Activated CD4-positive, alpha-beta T cell treated with anti-CD3 and anti-CD28 coated beads for 24 hours (primary cell): ENCODE measurements at places on chromosomes 1 and 21.

GRCh38 chr1:9649769-9650168 is 1.8 kb upstream of the PIK3CD start:
- DNase-seq: no peak

- no peak for DNase-seq
These were observed 10.7 kb upstream of the COL16A1 start for GRCh38 chr1:31714442-31715086.

DNA sequence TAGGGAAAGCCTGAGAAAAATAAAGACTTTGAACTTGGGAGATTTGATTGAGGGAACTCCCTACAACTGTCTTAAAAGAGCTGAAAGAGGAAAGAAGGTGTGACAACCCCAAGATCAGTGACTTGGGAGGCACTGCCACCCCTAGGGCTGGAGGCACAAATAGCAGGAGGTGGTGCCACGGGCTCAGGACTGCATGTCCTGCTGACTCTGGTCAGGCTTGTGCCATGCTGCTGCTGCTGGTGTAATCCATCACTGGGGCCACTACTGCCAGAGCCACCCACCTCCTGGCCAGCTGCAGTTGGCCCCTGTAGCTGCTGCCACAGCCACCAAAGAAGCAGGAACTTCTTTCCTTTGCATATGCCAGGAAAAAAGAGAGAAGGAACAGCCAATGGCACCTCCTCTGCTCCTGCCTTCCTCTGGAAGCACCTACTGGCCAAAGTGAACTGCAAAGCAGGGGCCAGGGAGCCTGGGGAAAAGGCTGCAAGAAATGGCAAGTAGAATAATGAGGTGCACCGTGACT is 730.3 kb downstream of the PTPRU start:
- no peak for DNase-seq

- no peak for DNase-seq
These were observed 57.9 kb upstream of the SLC5A9 start for GRCh38 chr1:48164571-48164970.

DNA sequence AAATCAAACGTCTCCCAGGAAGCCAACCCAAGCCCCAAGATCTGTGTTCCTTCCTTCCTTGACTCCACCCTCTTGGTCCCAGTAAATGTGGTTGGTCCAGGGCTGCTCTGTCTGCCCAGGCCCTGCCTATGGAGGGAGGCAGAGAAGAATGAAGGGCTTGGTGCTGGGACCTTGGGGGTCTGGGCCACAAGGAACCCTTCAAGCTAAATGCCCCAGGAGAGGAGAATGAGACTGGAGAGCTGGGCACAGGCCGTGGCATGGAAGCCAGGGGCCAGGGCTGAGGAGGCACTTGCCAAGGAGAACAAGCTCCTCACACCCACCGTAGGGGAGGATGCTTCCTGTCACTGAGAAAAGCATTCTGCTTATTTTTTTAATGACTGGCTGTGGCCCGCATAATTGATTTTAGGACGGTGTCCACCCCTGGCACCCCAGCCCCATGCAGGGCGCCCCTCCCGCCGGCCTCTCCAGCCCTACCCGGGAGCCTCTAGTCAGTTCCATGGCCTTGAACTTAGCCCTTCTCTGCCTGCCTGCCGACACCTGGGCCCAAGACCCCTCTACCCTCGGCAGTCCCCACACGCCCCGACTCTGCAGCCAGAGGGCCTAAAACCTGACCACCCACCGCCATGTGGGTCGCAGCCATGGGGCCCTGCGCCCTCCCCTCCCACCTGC is 889 bp downstream of the CLEC20A start:
- no peak for DNase-seq

DNA sequence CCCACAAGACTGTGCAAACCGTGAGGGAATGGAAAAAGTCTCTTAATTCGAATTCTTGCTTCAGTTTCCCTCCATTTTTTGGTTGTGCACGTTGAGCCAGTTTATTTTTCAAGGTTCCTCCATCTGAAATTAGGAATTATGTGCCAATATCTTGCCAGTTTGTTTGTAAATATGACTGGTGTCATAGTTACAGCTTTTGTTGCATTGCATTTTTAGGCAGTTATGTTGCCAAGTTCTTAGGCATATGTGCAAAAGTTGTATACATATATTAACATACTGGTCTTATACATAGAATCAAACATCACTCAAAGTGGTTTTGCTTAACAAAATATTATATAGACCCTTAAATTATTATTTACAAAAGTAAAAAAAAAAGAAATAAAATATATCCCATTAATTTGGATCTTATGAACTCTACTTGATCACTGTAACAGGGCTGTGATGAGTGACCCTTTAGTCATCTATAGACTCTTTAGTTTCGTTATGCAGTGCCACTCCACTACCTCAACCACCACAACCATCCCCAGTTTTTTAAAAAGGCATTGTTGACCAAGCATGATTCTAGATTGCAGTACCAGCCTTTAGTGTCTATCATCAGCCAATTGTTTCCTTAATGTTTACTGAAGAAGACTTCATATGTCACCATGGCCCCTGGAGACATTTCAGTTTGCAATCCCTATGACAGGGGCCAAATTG is 20.9 kb upstream of the DYNLT5 start:
- DNase-seq: no peak

DNA sequence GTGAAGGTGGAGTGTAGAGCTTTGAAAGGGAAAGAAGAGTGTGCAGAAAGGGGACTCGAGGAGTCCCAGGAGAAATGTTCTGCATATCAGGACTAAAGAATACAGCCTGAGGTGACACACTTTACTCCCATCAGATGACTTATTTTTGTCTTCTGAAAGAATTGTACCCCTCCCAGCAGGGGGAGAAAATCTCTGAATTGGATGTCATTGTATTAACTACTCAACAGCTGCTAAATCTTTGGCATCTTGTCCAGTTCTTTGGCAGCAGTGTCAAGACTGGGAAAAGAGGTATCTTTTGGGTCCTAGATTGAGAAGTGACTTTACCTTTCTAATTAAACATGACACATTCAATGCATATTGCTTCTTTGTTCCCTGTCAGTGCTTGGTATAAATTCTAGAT is 18.9 kb downstream of the UBE4B start:
- DNase-seq: no peak

DNA sequence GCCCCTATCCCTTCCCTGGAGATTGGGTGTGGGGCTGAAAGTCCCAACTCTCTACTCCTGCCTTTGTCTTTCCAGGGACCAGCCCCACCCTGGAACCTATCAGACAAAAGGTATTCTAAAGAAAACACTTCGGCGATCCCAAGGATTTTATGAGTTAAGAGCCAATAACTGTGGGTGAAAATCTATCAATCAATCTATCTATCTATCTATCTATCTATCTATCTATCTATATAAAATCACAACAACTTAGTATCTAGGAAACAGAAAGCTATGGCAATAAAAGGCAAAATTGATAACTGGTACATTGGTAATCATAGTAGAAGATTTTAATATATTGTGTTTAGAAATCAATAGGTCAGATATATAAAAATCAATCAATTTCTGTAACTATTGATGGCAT is 22.9 kb downstream of the TRIM11 start:
- no peak for DNase-seq

GRCh38 chr21:18161841-18162240 is 82.8 kb upstream of the CHODL start:
- no peak for DNase-seq

DNA sequence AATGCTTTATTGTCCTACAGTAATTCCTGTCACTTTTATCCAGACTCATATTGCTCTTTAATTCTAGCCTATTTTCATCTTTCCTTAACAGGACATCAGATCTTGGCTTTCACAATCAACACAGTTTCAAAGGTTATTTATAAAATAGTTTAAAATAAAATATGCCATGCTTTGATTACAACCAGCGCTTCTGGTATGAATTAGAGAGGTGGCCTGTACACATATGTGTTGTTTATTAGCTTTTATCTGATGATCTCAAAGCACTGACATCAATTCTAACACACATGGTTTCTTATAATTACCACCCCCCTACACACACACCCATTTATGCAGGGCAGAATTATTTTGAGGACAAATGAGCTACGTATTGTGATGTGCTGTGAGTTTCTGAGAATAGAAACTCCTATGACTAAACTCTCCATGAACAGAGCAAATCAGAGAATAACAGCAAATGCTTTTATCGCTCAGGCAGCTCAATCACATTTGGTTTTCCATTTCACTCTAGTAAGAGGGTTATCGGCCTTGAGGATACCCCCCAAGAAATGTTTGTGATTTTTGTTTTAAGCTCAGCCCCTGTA is 18.0 kb downstream of the CD247 start:
- DNase-seq: no peak

GRCh38 chr1:65844821-65845534 is 52.3 kb downstream of the PDE4B start:
- no peak for DNase-seq

GRCh38 chr21:35400233-35400939 is 351.3 kb upstream of the RUNX1 start:
- DNase-seq: no peak

GRCh38 chr1:14970115-14970798 is 183.3 kb upstream of the TMEM51 start:
- peak; percentile 13 for DNase-seq

DNA sequence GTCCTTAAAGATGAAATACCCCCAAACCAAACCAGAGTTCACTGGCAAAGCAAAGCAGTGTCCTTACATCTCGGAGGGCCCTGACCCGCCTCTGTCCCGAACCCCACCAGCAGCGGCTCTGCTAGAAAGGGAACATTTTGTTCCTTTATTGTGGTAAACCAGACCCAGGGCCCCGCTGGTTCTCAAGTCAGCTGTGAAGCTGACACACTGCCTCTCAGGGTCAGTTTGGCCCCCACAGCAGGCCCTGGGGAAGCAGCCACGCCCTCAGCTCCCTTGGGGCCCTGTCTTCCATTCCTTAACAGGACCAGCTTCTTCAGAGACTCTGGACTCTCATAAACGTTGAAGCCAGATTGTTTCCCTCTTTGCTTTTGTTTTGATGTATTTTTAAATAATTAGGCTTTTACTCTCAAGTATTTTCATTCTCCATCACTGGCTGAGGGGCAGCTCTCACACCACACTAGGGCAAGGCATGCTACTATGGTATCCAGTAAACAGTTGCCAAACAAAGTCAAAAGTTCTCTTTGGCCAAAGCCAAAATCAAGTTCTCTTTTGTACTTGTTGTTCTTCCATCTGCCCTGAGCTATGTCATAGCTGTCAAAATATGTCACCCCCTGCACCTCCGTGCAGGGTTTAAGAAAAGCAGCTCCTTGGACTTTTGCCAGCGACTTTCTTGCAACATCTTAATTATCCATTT is 61.1 kb upstream of the ANGPTL1 start:
- no peak for DNase-seq

GRCh38 chr1:41509270-41509671 is 24.8 kb upstream of the EDN2 start:
- DNase-seq: no peak

- no peak for DNase-seq
These were observed 8.1 kb upstream of the KHDRBS1 start for GRCh38 chr1:32005522-32005921.

DNA sequence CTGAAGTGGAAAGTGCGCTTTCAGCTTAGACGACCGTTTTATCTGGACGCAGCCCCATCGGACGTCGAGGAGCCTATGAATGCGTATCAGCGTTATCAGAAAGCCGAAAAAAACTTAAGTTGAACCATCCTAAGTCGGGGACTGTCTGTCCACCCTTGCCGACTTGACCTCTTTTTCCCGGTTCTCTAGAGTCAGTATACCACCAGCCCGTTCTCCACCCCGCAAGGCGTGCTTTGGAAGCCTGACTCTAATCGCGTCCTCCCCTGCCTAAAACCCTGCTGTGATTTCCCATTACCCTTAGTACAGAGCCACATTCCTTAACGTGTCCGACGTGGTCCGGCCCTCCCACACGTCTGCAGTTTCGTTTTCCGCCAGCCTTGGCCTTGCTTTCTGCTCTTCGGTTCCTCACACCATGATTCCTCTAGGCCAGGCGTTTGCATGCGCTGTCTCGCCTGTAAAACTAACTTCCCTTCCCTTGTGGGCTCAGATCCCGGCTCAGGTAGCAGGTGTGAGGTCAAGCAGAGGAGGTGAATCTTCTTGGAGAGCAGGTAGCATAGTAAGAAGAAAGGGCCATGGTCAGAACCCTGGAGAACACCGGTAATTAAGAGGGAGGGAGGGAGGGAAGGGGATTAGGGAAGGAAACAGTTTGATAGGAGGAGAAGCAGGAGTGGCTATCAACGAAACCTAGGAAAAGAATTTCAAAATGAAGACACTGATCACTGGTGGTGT is 865 bp downstream of the ADPRS start:
- DNase-seq: no peak

GRCh38 chr1:68230901-68231626 is 1.3 kb downstream of the WLS start:
- no peak for DNase-seq

DNA sequence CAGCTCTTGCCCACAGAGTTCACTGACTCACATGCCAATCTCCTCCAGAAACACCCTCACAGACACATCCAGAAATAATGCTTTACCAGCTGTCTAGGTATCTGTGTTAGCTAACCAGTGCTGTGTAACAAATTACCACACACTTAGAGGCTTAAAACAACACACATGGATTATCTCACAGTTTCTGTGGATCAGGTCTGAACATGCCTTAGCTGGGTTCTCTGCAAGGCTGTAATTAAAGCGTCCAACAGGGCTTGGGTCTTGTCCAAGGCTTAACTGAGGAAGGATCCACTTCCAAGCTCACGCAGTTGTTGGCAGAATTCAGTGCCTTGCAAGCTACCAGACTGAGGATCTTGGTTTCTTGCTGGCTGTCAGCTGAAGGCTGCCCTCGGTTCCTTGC is 92.5 kb upstream of the RGS4 start:
- no peak for DNase-seq

DNA sequence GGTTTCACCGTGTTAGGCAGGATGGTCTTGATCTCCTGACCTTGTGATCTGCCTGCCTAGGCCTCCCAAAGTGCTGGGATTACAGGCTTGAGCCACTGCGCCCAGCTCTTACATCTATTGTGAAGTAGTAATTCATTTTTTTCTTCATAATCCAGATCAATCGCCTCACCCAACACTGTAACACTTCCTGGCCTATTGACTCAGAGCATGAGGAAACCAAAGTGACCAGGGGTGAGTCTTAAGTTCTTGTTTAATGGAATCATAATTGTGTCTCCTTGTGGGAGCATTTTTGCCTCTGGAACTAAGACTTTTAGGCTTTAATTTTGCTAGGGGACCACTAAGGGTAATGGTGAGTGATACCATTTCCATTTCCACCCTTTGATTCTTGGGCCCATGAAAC is 27.4 kb downstream of the TNFSF18 start:
- DNase-seq: no peak

DNA sequence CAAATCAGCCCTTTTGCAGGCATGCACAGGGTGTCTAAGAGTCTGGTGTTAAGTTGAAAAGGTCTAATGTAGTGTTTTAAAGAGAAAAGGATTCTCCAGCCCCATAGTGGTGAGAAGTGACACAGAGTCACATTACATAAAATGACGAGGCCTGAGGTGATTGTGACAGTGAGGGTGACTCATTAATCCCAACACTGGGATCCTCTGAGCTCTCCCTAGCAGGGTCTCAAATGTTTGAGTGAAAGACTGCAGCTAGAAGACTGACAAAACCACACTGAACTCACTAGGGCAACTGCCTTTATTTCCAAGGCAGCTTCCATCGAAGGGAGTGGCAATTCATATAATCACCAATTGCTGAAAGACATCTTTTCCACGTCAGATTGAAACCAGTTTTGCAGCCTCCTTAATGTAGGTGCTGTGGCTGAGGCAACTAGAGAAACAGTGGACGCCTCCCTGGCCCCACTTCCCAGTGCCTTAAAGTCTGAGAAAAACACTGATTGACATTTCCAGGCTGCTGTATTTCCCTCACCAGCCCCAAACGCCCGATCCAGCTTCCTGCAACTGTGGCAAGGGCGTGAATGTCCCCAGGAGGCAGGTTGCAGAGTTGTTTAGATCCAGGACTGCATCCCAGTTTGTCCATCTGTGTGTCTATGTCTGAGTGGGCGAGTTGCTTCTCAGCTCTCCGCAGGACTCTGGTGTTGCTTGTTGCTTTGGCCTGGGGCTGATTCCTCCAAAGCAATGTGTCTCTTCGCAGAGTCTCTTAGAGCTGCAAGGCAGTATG is 81.4 kb downstream of the RUNX1 start:
- DNase-seq: no peak
